ENCODE measurements at places on chromosomes 16 and 17.
A peak's percentile ranks its signal among the peaks of the same experiment; 100 is the strongest.

DNA sequence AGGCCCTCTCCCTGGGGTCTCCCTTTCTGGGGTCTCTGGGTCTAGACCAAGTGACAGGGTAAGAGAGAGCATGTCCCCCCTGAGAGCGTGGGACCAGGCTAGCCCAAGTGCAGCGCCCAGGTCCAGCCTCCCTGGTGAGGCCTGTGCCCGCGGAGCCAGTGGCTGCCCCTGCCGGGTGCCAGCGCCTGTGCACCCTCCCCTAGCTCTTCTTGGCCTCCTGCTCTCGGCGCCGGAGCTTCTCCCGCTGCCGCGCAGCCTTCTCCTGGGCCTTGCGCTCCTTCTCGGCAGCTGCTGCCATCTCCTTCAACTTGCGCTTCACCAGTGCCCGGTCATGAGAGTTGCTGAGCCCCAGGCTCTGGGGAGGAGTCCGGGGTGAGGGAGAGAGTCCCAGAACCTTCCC lies 17.3 kb downstream of the SAMD14 start:
- no peak for DNase-seq

DNA sequence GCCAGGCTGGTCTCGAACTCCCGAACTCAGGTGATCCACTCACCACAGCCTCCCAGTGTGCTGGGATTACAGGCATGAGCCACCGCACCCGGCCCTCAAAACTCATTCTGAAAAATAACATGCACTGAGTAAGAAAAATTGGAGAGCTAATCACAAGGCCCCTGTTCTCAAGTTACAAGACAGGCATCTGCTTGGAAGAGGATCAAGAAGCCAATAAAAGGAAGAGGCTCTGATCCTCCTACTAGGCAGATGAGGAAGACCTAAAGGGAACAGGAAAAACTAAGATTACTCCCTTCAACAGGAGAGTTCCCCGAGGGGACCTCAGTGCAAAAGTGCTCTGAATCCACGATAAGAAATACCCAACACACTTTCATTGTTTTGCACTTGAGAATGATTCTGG lies 18.4 kb downstream of the BLMH start:
- no peak for DNase-seq

DNA sequence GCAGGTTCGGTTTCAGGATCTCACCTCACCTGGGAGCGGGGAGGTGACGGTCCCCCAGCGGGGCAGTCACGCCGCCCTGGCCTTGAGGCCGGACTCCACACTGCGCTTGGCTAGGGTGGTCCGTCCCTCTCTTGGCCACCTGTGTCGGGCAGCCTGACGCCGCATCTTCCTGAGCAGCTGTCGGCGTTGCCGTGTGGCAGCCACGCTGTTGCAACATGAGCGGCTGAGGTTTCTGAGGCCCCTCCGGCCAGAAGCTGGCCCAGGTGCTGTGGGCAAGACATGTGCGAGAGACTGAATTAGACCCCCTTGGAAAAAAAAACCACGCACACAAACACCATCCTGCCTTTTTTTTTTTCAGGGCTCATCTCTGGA lies 49.2 kb downstream of the IRF8 start:
- no peak for DNase-seq

GRCh38 chr17:15087946-15088345 lies 177.2 kb downstream of the PMP22 start:
- no peak for DNase-seq

DNA sequence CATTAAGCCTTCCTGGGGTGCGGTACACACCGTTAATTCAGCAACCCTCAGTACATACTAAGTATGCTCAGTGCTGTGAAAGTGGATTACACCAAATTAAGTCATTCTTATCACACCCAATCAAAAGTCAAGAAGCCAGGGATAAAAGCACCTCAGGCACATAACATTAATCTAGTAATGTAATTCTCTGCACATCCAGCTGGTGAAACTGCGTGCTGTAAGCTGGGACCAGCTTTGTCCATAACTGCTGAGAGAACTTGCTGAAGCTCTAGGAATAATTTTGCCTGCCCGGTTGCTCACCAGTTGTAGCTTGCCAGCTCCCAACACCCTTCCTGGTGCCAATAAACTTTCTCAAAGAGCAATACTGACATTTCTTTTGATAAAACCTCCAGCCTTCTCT lies 44.9 kb downstream of the SLC47A1 start:
- no peak for DNase-seq

DNA sequence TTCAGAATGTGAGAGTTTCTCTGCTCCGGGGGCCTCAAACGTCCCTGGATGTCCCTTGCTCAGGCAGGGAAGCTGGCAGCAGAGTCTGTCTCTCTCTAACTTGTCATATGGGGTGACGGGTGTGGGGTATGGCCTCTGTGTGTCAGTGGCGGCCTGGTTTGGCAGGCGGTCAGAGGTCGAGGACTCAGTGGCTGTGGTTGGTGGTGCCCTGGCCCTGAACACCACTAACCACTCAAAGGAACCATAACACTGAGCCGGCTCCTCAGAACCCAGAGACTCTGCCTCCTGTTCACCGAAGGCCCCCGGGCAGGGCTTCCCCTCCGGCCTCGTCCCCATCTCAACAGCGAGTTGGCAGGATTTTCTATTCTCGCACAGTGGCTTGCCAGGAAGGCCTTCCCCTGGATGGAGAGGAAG lies 677 bp downstream of the P2RX1 start:
- no peak for DNase-seq

- no peak for DNase-seq
Observed at GRCh38 chr17:75950855-75951554, 10.2 kb upstream of the FBF1 start.

- DNase-seq: no peak
Observed at GRCh38 chr17:67217446-67217845, 27.6 kb downstream of the HELZ start.

GRCh38 chr17:47635734-47636133 lies 14.0 kb upstream of the KPNB1 start:
- no peak for DNase-seq

GRCh38 chr16:89315791-89316581 lies 98.5 kb downstream of the ZNF778 start:
- DNase-seq: no peak

DNA sequence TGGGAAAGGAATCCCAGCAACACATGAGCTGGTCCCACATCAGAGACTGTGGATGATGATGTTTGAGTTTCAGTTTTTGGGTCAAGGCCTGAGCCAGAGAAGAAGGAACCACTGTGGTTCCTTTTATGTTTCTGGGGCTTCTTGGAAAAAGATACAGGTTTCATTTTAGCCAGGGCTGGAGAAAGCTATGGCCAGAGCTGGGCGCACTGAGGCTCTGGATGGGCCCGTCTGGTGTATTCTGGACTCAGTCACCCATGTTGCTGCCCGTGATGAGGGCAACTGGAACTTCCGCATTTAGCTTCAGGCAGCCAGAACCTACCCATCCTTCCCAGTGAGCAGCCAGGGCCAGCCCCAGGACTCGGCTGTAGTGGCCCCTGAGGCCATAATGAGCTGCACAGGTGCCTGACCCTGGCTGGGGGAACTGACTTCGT lies 15.0 kb upstream of the PITPNA start:
- DNase-seq: no peak

GRCh38 chr16:85350973-85351372 lies 238.7 kb upstream of the CIBAR2 start:
- peak; percentile 93 for DNase-seq

GRCh38 chr16:28161626-28162025 lies 50.1 kb downstream of the XPO6 start:
- DNase-seq: no peak

DNA sequence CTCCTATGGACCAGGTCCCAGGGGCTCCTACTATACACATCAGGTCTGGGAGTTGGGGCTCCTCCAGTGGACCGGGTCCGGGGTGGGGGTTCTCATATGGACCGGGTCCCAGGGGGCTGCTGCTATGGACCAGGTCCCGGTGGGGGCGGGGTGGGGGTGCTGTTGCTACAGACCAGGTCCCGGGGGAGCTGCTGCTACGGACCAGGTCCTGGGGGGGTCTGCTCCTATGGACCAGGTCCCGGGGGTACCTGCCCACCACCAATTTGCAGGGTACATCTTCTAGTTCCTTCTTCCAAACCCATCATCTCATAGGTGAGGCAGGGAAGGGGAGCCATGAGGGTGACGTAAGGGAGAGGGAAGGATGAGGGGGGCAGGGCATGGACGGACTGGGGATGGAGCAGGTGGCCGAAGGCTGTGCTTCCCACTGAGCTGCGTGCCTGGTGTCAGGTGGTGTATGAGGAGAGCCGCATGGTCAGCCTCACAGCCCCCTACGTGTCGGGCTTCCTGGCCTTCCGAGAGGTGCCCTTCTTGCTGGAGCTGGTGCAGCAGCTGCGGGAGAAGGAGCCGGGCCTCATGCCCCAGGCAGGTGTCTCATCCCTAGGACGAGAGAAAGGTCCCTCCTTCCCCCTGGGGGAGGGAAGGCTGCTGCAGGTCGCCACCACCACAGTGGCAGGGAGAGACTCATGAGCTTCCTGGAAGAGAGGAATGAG lies 6.6 kb downstream of the ENDOV start:
- no peak for DNase-seq

DNA sequence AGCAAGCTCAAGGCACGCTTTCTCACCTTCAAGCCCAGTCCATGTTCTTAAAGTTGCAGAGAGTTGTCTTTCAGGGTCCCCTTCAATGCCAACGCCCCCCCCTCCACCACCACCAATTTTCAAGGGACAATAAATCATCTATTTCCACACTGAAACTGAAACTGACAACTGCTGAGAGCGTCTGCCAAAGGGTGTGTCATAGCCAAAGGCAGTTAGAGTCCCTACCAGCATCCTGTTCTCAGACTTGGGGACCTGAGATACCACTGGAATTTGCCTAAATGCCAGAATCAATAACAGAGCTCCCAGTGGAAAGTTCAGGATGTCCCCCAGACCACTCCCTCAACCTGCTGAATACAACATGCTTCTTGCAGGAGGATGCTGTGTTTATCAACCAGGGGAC lies 133.2 kb upstream of the SOX9 start:
- DNase-seq: no peak

- no peak for DNase-seq
Observed at GRCh38 chr17:81870981-81871386, at the start of gene ARHGDIA. TSS of gene ARHGDIA (minus strand) at chr17:81871337. CDS start at chr17:81869930, 1,407 bp downstream.

DNA sequence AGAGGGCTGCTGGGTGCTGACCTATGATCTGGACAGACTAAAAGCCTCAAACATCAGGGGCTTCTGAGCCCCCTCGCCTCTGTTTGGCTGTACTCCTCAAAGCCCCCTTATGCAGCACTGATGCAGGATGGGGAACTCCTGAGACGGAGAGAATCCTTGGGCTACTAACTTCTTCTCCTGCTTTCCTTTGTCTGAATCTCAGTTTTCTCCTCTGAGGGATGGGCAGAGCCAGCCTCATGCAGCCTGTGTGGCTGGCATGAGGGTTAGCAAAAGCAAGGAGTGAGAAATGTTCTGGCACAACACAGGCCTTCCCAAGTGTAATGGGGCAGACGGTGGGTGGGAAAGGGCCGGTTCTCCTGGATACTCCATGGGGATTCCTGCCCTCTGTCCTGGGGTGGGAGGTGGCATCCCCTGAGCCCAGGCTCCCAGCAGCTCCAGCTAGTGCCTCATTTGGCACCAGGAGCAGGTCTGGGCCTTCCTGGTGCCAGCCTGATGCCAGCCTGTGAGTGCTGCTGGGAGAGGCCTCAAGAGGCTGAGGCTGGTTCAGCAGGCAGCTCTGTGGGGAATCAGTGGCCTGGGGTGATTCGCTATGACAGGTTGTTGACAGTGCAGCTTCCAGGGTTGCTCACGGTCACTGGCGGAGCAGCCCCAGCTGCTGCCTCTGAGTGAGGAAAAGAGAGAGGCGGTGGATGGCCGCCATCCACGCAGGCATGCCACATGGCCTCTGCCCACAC lies 4.0 kb upstream of the BRD7 start:
- DNase-seq: no peak

GRCh38 chr17:8503368-8503767 lies 67.7 kb downstream of the NDEL1 start:
- DNase-seq: no peak

- DNase-seq: no peak
Observed at GRCh38 chr17:81228834-81229665, 6.3 kb upstream of the CEP131 start.

GRCh38 chr16:49497466-49497865 lies 123.9 kb downstream of the C16orf78 start:
- DNase-seq: no peak

DNA sequence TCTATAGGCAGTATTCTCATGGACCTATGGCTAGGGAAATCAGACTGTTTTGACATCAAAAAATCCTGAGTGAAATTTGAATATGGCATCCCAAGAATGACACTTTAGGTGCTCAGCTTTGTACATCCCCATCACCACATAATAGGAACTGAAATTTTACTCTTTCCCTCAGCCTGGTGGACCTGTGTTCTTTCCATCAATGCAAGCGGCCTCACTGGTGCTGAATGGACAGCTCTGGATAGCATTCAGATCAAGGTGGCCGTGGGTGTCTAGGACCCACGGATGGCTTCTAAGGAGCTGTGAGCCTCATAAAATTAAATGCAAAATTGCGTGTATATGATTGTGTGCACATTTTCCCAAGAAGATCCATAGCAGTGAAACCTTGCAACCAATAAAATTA lies 152.6 kb downstream of the MAP2K6 start:
- no peak for DNase-seq

DNA sequence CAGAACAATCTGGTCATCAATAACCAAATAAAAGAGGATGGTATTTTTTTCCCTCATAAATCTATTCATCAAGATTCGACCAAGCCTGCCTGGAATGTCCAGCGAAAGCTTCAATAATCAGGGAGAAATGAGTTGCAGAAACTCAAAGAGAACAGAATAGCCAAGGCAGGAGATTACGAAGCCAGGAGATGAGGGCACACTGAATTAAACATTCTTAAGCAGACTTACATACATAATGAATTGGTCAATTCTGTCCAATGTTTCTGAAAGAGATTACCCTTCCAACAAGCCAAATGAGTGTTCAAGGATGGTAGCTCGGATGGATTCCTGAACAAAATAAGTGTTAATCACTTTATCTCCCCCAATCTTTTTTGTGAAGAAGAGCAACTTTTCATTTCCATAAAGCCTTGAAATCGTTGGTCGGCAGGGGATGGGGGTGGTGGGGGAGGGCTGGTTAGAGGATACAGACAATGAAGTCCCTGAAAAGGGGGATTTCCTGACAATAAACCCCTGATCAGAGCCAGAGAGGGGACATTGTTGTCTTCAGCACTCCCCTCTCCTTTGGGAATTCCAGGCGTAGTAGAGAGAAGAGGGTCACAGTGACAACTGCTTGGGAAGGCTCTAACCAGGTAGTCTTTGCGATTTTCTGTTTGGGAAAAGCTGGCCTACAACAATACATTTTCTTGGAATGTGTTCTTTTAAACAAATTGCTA lies 20.7 kb downstream of the TOX3 start:
- no peak for DNase-seq

DNA sequence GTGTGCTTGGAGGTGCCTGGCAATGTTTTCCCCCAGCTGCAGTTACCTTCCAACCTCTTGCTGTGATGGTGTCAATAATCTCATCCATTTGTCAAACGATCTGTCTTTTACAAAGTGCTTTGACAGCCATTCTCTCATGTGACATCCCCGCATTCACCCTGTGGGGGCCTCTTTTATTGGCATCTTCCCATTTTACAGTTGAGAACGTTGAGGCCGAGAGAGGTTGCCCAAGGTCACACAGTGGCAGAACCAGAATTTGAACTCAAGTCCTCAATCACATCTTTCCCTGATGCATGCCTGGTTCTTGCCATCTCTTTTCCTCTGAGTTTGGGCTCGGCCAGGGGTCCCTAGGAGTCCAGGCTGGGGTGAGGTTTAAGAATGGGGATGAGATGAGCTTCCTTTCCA lies 1.5 kb downstream of the TAOK2 start:
- DNase-seq: no peak

- DNase-seq: no peak
Observed at GRCh38 chr16:83689385-83689831, 118.4 kb upstream of the HSBP1 start.

- DNase-seq: peak; percentile 23
Observed at GRCh38 chr17:67421869-67422273, 44.8 kb downstream of the PITPNC1 start.

- no peak for DNase-seq
Observed at GRCh38 chr17:79647456-79647915, 36.6 kb upstream of the RBFOX3 start.
